NCI-H1694 (cell line): ENCODE measurements at places on chromosomes 12 and 14.
A peak's percentile ranks its signal among the peaks of the same experiment; 100 is the strongest.

- no peak for DNase-seq
These were observed 109.8 kb downstream of the PHLDA1 start for GRCh38 chr12:75921622-75922289.

GRCh38 chr14:78399316-78399889, 229.2 kb downstream of the NRXN3 start:
- DNase-seq: no peak

GRCh38 chr12:124021007-124021406, 48.0 kb downstream of the ZNF664 start:
- no peak for DNase-seq

DNA sequence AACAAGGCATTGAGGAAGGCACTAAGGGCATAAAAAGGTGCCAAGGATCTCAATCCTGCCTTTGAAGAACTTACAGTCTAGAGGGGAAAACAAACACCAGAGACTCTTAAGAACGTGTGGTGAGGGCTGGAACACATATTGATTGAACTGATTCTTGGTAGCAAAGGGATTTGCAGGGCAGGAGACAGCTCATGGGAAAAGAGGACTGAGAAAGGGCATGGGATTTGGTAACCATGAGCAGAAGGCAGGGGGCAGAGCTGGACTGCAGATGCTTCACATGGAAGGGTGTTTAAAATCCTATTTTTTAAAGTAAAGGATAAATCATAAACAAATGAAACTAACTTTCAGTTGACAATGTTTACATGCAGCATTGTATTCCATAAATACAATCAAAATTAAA, 203.1 kb downstream of the ITPR2 start:
- DNase-seq: no peak

GRCh38 chr12:132429946-132430643, 59.9 kb upstream of the FBRSL1 start:
- DNase-seq: peak; percentile 86

DNA sequence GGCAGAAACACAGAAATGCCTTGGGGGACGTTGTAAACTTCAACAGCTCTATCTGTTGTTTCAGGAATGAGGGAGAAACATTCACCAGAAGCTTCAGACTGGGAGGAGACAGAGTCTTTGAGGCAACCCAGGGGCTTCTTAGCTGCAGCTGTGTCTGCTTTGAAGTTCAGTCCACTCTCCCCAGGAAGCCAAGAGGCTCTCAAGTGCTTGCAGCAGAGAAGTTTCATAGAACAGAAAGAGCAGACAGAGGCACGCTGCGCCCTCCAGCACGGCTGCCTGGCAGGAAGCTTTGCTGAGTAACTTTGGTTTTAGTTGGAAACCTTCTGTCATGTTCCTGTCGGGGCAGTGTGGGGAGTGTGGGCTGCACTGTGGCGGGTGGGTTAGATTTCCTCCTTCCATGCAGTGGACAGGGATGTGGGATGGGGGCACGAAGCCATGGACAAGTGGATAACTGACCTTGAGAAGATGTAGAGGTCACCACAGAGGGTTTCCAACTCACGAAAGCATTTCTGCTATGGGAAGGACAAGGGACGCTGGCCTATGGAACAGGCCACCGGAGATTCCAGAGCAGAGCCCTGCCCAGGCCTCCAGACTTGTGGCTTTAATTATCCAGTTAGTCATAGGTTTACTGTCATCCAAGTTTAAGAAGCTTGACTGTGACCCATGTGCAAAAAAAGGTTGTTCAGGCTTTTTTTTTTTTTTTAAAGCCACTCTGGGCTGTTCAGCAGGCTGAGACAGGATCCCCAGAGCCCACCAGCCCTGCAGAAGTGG, 107.7 kb downstream of the ARF6 start:
- DNase-seq: no peak

GRCh38 chr12:98741556-98742265, 96.6 kb downstream of the APAF1 start:
- no peak for DNase-seq
